ENCODE measurements at places on chromosomes 11 and 22.

DNA sequence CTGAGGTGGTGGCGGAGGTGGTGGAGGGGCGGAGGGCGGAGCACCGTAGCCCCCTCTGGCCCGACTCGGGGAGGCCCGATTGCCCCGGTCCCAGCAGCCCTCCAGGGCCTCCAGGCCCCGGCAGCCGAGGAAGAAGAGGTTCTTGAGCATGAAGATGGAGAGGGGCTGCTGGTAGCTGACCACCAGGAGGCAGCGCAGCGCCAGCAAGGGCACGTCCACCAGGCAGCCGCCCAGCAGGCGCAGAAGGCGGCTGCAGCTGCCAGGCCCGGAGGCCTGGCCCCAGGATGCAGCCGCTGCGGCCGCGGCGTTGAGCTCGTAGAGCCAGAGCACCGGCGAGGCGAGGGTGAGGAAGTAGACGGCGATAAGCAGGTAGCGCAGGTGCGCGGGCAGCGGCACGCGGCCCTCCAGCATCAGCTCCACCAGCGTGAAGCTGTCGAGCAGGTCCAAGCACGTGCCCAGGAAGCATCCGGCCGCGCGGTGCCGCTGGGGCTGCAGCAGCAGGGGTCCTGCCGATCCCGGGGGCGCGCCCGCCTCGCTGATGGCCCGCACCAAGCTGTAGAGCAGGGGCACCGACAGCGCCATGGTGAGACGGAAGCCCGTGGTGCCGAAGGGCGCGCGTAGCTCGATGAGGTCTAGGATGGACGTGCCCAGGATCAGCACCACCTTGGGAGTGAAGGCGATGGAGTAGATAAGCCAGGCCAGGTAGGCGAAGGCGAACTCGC is 1.5 kb downstream of the TMEM121B start:
- DNase-seq = no peak

DNA sequence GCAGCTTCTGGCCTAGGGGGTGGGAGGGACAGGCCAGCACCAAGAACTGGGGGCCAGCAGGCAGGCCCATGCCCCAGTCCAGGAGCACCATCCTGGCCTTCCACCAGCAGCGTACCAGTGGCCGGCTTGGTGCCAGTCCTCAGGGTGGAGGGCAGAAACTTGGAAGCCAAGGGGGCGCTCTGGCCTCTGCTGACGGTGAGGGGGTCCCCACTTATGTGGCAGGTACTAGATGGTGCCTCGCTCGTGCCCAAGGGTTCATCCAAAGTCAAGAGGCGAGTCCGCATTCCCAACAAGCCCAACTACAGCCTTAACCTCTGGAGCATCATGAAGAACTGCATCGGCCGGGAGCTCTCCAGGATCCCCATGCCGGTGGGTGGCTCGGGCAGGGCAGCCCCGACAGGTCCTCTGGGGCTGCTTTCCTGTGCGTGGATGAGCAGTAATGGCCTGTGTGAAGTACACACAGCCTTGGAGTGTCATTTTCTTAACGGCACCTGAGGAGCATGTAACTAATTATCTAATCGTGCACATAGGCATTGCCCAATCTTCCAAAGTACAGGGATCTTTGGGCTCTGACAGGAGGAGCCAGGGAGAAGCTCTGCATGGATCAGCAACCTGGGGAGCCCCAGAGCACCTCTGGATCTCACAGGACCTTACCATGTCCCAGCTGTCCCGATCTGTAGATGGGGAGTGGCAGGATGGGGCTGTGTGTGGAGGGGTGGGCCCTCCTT is 79.1 kb downstream of the MORC2 start:
- no peak for DNase-seq

- DNase-seq = no peak
These were observed 60.0 kb upstream of the PLET1 start for GRCh38 chr11:112320668-112321067.

DNA sequence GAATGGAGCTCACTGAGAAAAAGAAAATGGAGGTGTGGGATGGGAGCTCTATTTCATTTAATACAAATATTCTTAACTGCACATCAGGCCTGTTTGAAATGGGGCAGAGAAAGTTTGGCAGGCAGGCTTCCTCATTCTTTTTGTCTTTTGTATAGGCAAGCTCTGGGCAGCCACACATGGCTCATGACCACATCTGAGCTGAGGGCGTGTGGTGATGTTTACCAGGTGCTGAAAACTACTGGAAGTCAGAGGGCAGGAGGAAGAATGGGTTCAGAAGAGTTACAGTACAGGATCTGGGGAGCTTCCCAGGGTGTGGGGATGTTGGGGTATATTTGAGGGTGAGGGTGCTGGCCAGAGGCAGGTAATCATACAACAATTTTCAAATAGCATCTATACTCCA is 66.3 kb upstream of the NAV2 start:
- DNase-seq = no peak

GRCh38 chr11:113393501-113393985 is 6.0 kb downstream of the ANKK1 start:
- DNase-seq = no peak

DNA sequence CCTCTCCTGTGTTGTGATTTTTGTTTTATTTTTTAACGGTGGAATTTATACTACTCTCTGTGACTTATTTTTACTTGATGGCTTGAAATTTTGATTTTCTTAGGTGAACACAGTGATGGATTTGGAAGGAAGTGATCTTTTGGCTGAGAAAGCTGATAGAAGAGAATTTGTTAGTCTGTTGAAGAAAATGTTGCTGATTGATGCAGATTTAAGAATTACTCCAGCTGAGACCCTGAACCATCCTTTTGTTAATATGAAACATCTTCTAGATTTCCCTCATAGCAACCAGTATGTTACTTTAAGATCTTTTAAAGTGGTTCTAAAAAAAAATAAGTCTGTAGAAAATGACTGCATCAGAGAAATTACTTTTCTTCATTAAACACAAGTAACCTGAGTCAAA is 82.1 kb downstream of the HIPK3 start:
- DNase-seq = no peak

- no peak for DNase-seq
These were observed 31.2 kb downstream of the POU2AF3 start for GRCh38 chr11:111329306-111330204.

GRCh38 chr11:111302298-111302697 is 4.0 kb downstream of the POU2AF3 start:
- DNase-seq = no peak

DNA sequence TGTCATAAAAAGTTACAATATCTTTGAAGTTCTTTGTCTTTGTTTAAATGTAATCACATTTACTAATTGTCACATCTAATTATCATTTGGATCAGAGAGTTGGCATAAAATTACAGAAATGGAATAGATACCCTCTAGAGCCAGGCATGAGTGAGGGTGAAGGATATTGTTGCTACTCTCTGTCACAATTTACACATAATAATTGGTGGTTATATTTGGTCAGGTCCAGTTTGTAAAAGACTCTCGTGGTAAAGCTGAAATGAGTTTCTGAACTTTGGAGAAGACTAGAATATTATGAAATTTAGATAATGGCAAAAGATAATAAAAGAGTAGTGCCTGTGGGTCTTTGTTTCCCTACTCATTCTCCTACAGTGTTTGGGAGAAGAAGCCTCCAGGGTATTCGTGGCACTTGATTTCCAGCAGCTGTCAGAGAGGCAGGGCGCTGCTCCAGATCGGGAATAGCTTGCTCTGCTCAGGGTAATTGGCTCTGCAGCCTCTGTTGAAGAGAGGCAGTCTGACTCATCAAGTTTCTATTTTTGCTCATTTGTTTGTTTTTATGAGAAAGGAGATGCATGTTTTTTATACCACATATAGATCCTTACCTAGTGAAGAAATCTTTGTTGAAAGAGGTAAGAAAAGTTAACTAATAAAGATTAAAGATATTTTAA is 349.9 kb downstream of the CNTN5 start:
- no peak for DNase-seq

- DNase-seq = no peak
These were observed 26.1 kb upstream of the CHRM4 start for GRCh38 chr11:46417711-46418110.

DNA sequence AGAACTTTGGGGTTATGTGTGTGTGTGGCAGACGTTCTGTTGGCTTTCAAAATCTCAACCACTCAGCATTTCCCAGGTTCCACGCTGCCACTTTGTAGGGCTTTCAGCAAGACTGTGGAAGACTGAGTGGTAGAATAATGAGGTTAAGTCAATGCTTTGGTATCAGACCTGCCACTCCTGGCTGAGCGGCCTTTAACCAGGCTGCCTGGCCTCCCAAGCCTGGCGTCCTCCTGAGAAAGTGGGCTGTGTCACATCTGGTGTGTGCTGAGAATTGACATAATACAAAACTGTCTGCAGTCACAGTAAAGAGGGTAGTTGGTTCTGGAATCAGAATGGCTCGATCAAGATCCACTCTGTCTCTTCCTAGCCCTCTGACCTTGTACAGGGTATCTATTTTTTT is 126.5 kb downstream of the DBX1 start:
- DNase-seq = no peak

DNA sequence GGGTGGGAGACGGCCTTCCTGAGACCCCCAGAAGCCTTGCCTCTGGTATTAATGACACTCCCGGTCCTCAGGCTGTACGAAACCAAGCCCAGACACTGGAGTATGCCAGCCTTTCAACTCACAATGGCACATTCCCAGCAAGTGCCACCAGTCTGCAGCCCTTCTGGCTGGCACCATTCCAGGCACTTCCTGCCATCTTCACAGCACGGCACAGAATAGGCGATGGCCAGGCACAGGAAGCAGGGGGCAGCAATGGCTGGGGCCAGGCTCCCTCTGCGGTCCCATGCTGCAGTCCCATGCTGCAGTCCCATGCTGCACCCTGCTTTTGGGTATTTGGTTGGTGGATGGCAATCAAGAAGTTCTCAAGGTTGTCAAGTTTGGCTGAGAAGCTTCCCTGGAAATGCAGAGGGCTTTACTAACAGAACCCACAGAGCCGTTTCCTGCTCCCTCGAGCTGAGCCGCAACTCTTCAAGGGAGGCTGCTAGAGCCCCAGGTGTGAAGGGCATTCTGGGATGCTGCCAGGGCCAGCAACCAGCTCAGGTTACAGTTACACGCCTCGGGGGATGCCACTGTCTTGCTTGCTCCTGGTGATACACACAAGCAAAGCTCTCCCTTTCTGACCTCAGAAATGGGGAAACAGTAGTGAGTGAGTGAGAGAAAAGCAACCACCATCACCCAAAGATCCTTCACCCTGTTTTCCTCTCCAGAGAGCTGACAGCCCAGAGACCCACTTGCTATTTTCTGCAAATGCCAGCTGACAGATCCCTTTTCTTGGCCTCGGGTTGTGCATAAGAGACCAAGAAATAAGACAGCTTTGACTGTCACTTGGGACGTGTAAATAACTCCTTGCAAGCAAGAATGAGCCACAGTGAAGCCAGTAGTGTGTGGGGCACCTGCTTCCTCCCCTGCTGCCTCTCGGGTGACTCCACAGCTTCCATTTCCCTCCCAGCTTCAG is 23.9 kb downstream of the LRFN4 start:
- no peak for DNase-seq

DNA sequence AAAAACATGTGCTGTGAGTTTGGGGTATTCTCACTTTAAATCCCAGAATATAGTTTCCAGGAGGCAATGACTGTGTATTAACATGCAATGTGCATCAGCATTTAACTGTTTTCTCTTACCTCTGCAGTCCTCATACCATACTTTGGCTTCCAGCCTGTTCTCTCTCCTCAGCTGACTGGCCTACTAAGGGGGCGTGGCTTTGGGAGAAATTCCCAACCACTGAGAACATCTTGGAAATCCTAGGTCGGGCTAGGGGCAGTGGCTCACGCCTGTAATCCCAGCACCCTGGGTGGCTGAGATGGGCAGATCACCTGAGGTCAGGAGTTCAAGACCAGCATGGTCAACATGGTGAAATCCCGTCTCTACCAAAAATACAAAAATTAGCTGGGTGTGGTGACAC is 13.5 kb upstream of the ZC3H12C start:
- no peak for DNase-seq
